ENCODE measurements at places on chromosomes 11 and 22.

DNA sequence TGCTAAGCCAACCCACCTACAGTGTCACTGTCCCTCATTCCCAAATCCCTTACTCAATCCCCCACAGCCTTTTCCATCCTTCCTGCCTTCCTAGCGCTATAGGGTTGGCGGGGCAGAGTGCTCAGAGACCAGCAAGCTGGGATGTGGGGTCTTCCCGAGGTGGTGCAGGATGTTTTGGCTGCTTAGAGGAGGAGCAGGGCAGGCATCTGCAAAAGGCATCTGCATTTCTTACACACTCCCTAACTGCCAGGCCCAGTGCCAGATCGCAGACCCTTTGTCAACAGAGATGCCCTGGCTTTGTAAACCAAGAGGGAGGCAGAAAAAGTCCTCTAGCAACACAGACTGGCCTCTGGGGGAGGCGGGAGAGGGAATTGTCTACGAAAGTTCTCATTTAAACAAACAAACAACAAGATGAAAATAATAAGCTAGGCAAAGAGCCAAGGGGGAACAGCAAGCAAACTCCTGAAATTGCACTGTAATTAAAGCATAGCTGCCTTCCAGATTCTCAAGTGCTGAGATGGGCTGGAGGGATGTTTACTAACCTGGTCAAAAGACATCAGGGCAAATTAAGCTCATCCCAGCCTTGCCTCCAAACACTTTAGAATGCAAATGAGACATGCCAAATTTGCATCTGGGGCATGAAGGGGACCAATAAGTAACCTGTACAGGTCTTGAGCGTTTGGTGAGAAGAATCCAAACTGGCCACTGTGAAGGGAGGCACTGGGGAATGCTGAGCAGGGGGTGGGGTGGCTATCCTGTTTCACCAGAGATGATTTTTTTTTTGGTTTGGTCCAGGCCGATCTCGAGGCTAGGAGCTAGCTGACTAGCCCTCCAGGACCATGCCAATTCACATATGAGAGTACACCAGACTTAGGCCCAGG lies 38.1 kb upstream of the ADA2 start:
- DNase-seq, result no peak

GRCh38 chr11:80320226-80320625 lies 879.4 kb upstream of the TENM4 start:
- no peak for DNase-seq

GRCh38 chr11:47366020-47366490 lies 12.3 kb downstream of the SPI1 start:
- no peak for DNase-seq

- no peak for DNase-seq
Observed at GRCh38 chr11:1546536-1547466, 25.3 kb downstream of the DUSP8 start.

DNA sequence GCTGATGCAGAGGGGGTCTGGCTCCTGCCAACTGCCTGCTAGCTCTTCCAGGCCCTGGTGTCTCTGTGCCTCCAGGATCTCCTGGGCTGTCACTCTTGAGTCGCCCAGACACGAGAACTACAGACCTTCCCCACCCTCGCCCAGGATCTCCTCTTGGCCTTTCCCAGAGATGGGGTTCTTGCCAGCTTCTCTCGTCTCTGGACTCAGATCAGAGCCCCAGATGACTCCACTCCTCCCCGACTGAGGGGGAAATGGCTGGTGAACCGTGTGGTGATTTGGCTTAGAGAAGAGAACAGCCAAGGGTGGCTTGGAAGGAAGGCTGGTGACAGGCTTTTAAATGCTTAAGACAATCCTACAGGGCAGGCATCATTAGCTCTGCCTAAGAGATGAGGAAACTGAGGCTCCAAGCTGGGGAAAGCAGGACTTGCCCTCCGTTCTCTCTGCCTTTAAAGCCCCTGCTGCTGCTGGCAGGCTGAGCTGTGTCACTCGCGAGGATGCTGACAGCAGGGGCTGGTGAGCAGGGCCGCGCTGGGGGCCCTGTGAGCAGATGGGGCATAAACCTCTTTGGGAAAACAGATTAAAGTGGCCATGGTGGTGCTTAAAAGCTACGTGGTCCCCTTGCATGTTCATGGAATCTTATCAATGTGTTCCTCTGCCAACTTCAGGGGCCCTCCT lies 90.3 kb upstream of the THY1 start:
- DNase-seq, result peak; percentile 27

- DNase-seq, result peak; percentile 77
Observed at GRCh38 chr11:8092587-8093424, 11.8 kb downstream of the TUB start.

DNA sequence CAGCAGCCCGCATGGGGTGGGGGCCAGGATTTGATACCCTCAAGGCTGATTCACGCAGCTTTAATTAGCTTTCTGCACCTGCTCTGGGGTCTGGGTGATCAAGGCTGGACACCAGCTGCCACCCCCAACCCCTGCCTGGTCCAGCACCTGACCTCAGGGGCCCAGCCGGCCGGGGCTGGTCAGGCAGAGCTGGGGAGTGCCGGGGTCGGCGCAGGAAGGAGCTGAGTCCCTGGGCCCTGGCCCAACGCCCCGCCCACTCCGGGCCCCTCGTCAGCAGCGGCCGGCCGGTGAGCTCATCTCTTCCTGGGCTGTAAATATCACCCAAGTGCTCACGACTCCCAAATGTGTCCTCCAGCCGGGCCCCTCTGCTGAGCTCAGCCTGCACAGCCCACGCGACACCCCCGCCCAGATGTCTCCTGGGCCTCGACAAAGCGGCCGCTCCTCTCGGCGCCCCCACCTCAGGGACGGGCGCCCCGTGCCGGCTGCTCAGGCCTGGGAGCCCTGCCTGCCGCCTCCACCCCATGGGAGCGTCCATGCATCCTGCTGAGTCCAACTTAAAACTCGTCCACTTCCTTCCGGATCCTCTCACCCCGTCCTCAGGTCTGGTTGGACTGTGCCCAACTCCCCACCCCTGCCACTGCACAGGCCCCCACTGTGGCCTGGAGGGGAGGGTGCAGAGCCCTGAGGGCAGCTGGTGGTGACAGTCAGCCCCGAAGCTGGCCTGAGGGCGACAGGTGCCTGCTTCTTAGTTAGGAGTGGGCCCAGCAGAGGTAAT lies 29.0 kb downstream of the RTN4R start:
- DNase-seq, result peak; percentile 14

DNA sequence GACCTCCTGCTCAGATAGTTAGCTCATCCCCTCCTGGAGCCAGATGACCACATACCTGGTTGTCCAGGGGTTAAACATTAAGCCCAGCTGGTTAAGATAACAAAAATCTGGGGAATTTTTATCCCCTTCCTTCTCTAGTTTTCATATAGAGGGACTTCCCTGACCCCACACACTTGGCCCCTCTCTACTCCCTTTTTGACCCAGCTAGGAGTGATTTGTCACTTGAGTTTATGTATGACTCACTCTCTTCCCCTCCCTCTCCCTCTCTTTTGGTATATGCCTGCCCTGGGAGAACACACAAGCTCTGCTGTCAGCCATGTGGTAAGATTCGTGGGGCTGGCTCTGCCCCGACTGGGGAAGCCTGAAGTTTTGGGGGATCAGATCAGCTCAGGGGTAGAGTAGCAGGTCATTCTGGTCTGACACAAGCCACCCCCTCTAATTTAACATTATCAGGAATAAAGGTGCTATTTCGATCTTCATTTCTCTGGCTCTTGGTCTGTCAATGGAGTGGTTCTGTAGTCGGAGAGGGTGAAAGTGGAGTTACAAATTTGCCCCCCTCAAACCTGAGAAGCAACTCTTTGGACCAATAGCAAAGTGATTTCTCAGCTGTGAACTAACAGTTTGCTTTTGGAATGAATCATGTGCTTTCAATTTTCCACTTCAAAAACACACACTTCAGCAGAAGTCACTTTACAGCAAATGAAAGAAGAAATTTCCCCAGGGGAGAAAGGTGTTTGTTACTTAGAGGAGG lies 415.3 kb upstream of the CADM1 start:
- no peak for DNase-seq

- DNase-seq, result no peak
Observed at GRCh38 chr22:33639588-33640254, 280.6 kb downstream of the LARGE1 start.

DNA sequence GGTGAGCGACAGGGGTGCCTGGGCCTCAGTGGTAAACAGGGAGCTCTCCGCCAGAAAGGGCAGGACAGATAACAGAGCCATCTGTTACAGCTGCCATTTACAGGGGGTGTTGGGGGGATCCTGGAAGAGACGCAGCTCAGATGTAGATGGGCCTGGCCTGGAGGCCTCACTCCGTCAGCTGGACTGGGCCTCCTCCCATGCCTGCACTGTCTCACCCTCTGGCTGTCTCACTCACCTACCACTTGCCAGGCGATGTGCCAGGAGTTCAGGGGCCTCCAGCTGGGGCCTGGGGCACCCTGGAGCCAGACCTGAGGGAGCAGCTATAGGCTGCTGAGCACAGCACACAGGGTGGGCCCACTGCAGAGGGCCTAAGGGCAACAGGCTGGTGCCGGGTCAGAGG lies 16.3 kb upstream of the SUSD2 start:
- DNase-seq, result no peak

DNA sequence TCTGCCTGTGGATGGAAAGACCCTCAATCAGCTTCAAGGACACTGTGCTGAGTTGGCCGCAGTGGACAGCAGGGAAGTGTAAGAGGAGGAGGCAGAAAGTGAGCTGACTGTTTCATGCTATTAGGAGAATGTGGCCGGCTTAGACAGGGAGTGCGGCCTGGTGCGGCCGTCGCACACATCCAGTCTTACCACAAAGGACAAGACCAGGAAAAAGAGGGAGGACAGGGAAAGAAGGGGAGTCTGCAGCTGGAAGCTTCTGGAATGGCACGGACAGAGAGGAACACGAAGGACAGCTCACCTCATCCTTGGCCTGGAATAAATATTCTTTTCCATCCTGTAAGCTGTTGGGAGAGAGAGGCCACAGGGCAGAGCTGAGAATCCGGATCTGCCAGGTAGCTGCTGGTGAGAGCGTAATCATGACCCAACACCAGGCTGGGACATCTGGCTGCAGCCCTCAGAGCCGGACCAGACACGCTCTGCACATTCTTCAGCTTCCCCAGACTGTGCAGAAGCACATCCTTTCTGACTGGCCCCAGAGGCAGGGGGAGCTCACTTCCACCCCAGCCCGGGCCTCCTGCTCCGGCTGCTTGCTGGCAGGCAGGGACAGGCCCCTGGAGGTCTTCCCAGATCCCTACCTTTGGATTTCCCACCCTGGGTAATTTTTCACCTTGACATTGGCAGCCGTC lies 8.6 kb upstream of the RBM4B start:
- no peak for DNase-seq

DNA sequence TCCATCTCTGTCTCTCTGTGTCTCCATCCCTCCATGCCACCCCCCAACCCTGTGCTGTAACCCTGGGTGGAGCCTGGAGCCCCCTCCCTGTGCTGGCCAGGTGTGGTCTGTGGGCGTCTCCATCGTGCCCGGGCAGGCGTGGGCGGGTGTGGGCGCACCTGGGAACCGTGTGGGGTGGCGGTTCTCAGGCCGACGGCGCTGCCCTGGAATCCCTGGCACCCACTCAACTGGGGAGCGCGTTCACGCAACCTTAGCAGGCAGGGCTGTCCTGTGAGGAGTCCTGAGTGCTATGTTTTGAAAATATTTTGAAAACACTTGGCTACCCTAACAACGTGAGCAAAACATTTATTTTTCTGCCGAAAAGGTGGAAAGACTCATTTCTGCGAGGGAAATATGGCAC lies 4.7 kb downstream of the TNNT3 start:
- no peak for DNase-seq

DNA sequence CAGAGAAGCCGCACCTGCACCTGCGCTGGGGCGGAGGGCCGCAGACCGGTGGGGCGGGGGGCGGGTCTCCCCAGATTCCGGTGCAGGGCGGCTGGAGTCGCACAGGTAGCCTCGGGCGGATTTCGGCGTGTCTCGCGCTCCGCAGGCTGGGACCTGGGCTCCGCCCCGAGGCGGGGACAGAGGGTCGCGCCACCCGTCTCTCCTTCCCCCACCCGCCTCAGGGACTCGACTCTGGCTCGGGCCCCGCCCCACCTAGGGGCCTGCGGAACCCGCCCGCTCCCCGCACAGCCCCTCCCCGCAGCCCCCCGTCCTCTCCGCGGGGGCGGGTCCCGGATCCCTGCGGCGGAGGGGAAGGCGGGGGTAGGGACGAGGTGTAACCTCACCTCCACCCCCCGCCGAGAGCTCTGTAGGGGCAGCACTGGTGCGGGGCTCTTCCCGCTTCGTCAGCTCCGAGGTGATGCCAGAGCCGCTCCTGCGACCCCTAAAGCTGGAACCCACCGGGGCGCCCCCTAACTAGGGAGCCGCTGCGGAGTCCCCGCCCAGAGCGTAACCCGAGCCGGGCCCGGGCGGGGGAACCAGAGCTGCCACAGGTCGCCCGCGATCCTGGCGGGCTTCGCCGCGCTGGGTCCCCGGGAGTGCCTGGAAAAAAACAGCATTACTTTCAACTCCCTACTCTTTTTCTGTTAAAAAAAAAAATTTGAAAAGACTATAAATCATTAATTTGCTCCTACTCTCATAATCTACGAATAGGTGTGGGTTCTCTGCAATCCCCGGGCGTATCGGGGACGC lies at the start of gene SLC29A2:
TSS of gene SLC29A2 (minus strand) at position 134 of the 789 bp plus-strand sequence. CDS start 169 bp downstream, outside the sequence.
- no peak for DNase-seq

DNA sequence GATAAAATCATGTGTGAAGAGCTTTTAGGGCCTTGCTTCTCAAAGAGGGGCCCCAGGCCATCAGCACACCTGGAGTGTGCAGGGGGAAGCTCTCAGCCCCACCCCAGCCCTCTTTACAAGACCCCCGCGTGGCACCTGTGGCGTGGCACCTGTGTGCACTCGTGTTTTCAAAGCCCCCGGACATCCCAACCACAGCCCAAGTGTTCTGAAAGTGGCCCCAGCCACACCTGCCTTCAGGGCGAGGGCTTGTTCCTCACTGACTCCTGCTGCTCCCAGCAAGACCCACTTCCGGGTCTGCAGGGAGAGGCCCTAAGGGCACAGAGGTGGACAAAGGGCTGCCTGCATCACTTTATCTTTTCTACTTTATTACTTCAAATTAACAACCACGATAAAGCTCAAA lies 17.5 kb upstream of the TMEM184B start:
- DNase-seq, result no peak

DNA sequence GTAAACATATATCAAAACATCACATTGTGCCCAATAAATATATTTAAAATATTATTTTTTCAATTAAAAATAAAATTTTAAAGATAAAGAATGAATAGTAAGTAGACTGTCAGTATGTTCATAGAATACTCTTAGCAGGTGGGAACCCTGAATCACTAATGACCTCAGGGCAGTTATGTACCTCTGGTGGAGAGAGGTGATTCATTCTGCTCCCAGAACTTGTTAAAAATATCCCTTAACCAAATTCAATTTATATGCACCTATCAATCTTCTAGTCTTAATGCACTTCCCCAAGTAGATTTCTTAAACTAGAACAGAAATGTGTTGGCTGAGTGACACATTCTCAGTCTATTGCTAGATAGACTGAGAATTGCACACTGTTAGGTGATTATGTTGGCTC lies 183.9 kb upstream of the SYN3 start:
- no peak for DNase-seq

DNA sequence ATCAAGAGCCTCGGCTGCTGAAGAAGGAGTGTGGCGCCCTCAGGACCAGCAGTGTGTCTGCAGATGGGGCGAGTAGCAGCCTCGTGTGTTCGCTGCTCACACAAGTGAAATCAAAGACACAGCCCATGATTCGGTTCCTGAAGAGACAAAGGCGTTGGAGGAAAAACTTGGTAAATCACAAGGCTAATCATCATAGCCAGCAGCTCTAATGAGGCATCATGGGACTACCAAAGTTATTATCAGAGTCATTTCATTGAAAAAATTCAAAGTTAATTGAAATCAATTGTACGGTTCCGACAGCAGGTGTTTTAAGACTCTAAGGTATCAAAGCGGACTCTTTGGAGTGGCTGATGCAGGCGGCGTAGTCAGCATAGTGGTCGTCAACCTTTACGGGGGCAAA lies 9.5 kb downstream of the PHF21B start:
- DNase-seq, result no peak

- no peak for DNase-seq
Observed at GRCh38 chr11:15818132-15818842, 538.1 kb downstream of the SOX6 start.

All from fibroblast of the aortic adventitia (primary cell).